AML-193 (cell line): ENCODE measurements at places on chromosomes 7 and 10.

DNA sequence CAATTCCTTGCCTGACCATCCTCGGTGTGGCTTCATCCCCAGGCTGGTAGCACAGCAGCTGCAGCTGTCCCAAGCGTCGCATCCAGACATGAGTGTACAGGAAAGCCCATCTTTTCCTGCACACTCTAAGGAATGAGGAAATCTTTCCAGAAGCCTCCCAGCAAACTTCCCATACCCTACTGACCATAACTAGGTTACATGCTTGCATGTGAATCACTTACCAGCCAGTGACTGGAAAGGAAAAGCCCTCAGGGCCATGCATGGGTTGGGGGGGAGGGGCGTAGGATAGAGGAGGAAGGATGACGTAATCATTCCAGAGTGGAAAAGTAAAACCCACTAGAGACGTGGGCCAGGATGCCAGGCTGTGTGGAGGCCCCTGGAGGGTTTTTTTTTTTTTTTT, 18.9 kb upstream of the ZNF212 start:
- DNase-seq: no peak

DNA sequence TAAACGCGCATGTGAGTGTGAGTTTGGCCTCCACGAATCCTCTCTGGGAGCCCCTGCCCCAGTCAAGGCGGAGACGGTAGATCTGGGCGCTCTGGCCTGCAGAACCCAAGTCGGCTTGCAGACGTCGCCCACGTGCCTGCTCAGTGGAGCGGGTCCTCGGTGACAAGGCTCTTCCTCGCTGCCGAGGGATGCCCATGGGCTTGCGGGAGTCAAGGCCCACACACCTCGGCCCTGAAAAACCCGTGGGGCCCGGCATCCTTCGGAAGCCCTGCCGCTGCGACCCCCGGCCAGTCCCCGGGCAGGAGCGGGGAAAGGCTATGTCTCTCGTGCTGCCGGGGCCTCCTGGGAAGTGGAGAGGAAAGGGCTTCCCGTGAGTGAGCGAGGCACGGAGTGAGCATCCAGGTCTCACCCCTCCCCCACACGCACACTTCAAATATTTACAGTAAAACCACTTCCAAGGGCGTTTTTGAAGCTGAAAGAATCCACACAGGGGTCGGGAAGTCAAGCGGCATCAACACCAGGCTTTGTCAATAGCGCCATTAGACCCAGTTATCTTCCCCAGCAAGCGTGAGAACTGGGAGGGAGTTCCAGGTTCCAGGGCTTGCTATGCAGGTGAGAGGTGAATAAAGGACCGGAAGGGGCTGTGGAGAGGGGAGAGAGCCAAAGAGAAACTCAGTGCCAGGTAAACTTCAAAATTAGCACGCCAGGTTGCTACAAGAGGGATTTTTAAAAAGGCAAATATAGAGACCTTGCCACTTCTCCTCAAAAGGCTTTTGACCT, 1.1 kb upstream of the MNX1 start:
- DNase-seq: no peak

DNA sequence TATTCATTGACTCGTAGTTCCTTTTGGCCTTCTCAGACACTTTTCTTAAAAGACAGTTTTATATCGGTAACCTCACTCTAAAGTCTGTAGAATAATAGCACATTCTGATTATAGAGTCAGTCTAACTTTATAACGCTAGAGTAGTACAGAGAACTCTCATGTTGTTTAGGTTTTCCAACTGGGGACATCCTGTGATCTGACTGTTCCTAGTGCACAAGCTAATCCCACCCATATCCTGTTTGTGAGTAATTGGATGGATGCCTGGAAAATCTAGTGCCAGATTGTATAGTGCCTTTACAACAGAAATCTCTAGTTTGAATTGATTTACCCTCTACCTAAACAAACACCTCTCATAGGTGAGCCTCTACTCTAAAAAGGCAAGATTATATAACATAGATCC, 107.4 kb downstream of the ZEB1 start:
- DNase-seq: no peak

DNA sequence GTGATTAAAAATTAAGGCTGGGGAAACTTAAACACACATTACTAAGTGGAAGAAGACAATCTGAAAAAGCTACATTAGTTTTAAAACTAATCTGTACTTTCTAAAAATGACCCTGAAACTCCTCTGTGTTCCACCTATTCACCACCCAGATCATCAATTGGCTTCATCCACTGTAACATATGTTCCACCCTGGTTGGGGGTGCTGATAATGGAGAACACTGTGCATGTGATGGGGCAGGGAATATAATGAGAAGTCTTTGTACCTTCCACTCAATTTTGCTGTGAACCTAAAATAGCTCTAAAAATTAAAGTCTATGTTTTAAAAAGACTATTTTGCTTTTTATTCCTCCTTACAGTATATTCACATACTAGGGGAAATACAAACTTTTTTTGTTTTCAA, 132.7 kb downstream of the CNOT4 start:
- DNase-seq: no peak

- no peak for DNase-seq
Observed at GRCh38 chr10:76697923-76698322, 939.7 kb downstream of the KCNMA1 start.

- no peak for DNase-seq
Observed at GRCh38 chr7:141132671-141133070, 58.8 kb downstream of the TMEM178B start.

DNA sequence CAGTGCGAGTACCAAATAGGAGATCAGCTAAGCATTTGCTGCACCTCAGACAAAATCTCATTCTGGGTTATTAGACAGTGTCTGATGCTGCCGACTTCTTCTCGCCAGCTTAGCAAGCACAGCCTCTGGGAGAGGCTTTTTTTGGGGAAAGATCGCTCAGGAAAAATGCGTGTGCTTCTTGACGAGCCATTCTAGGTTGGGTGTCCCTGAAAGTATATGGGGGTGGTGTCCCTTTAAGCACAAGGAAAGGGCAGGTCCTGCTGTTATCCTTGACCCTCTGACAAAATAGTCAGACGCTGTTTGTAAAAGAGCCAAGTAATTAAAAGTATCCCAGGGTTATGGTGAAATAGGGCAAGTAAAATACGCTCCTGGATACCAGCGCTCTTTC, 540.1 kb upstream of the FZD8 start:
- no peak for DNase-seq
